Large intestine (tissue), 12 donors: ENCODE measurements at places on chromosomes 12 and 14. TPM values are rescaled to one million over a fixed set of nuclear protein-coding genes. Genes with fewer than 3 reads are reported as not detected.
A peak's percentile ranks its signal among the peaks of the same experiment; 100 is the strongest.

DNA sequence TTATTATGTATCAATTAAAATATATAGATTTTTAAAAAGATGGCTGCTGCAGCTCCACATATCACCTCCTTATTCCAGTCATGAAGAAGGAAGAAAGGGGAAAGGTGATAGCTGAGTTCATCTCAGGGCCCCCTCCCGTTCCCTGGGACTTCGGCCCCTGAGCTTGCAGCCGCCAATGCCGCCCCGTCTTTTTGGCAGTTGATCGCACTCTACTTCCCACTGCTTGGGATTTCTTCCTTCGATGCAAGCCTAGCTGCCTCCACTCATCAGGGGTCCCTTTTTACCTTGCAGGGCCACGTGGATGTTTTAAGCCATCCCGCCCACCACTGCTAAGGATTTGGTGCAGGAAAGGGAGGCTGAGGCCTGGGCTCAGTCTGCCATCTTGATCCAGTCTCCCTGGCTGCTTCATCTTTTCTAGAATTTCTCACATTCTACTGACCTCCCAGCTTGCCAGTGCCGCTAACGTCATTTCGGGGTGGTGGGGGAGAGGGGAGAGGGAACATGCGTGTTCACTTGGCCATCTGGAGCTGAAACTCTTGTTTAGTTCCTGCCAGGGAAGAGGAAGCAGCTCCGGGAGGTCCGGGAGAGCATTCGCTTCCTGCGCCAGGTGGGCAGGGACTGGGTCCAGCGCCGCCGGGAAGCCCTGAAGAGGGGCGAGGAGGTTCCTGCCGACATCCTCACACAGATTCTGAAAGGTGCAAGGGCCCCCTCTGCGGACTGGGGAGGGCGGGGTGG is 31.3 kb downstream of the CYP46A1 start:
- no peak for DNase-seq

GRCh38 chr14:66206554-66206953 is 279.6 kb upstream of the CCDC196 start:
- no peak for DNase-seq

- DNase-seq, result no peak
Measured at GRCh38 chr12:53120685-53121525, 17.6 kb downstream of the SOAT2 start.

GRCh38 chr14:105283028-105283427 is 17.8 kb downstream of the BRF1 start:
- no peak for DNase-seq

GRCh38 chr14:44782775-44783238 is 178.9 kb downstream of the KLHL28 start:
- DNase-seq, result no peak

DNA sequence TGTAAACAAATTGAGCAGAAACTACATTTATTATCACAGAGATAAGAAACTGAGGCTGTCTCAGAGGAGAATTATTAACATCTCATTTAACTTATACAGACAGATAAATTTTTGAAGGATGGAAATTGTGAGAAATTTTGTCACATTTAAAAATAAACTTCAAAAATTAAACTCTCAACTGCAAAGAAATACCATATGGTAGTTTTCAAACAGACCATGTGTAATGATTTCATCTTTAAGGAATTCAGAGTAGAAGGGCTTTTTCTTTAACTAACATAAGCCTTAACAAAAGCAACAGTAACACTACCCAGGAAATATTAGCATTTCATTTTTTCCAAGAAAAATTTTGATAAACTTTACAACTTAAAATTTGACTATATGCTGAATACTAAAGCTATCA is 26.6 kb downstream of the NUP37 start:
- DNase-seq, result no peak

GRCh38 chr12:133080026-133080367 is 726 bp upstream of the ZNF140 start:
- peak; percentile 100 for DNase-seq

GRCh38 chr12:26643532-26644315 is 189.3 kb downstream of the ITPR2 start:
- DNase-seq, result no peak

The SLC6A15 gene
- polyA plus RNA-seq, result 1.8 TPM

The ANHX gene
- not detected for polyA plus RNA-seq

The RPGRIP1 gene
- polyA plus RNA-seq, result 0.49 TPM
